AG04449 (cell line): ENCODE measurements at places on chromosomes 4 and X.

GRCh38 chr4:55409468-55410171 lies 13.9 kb downstream of the TMEM165 start:
- DNase-seq = no peak

DNA sequence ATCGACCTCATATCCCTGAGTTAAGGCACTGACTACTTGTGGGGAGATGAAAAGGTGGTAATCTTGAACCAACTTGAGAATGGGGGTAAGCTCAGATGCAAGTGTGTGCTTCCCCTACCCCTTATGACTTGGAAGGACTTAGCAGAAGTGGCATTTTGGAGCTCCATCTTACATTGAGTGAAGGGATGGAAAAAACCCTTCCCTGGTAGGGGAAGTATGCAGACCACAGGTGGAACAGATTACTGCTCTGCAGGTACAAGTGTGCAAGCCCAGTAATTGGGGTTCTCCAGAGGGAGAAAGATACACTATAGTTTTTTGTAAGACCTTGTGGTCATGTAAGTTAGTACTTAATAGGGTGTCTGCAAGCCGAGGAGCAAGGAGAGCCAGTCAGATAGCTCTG lies 12.2 kb upstream of the WDR1 start:
- DNase-seq = no peak

DNA sequence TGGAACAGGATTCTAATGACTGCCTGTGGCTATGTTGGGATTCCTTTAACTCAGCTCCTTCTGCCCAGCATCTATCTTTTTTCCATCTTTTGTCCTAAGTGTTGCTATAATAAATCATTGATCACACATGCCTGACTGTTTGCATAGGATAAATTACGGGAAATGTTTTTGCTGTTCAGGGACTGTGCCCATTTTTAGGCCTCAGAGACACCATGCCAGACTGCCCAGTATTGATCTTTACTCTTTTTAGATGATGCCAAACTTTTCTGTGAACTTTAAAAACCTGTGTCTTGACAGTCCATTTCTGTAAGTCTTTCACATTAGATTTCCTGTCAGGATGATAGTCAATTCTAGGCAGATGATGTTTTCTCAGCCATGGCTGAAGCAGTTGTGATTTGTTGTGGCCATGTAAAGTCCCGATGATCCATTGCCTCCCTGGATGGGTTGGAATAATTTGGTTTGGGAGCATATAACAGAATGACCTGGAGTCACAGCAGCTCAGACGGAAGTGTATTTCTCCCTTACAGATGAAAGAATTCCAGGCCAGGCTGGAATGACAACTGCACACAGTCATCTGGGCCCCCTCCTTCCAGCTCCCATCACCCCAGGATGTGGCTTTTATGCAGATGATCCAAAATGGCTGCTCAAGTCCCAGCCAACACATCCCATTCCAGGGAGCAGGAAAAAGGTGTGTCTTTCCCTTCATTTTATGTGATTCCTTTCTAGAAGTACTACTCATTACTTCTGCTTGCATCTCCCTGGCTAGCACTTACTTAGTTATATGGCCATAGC lies 3.4 kb downstream of the HTT-AS start:
- DNase-seq = no peak

DNA sequence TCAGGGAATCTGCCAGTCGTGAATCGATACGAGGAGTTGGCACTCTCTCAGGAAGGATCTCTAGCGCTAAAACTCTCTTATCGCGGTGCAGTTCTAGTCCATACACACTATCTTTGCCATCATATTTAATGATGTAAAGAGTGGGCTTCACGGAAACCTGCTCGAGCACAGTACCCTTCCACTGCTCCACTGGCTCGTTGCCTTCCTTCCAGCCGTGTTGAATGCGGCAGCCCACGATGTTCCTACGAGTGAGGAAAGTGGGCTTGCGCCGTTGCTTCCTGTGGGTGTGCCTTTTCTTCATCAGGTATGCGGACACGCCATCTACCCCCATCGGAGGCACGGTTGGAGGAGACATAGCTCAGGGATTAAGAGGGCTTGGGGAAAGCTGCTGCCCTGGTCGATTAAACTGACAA lies 661 bp downstream of the SPIN4 start:
- DNase-seq = no peak

DNA sequence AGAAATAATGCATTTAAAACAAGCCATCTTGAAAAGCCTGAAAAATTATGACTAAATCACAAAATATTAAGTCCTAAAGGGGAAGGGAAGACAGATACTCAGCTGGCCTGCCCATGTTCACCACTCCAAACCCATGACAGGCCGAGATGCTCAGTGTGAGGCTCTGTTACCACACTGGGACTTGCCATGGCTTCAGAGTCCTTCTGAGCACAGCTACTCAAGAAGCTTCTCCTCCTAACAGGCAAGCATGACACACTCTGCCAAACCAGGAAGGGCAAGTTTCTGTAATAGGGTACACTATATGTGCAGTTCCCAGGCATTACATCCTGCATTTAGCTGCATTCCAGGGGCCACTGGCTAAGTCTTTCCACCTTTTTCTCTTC lies 34.0 kb upstream of the CYBB start:
- no peak for DNase-seq
